ENCODE measurements at places on chromosomes 5 and 9.

DNA sequence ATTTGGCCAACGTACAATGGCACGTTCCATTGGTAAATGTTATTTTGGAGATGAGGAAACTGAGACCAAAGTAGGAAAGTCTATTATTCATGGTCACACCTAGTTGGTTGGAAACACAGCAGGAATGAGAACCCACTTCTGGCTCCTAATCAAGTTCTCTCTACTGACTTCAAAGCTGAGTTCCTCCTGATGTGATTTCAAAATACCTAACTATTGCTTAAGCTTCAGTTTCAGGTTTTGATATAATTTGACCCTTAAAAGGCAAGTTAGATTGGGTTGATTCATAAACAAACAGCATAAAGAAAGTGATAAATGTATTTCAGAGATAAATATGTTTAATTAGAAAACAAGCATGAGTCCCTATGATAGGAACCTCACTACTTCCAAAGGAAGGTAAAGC, 312.5 kb downstream of the PARP8 start:
- DNase-seq = no peak

DNA sequence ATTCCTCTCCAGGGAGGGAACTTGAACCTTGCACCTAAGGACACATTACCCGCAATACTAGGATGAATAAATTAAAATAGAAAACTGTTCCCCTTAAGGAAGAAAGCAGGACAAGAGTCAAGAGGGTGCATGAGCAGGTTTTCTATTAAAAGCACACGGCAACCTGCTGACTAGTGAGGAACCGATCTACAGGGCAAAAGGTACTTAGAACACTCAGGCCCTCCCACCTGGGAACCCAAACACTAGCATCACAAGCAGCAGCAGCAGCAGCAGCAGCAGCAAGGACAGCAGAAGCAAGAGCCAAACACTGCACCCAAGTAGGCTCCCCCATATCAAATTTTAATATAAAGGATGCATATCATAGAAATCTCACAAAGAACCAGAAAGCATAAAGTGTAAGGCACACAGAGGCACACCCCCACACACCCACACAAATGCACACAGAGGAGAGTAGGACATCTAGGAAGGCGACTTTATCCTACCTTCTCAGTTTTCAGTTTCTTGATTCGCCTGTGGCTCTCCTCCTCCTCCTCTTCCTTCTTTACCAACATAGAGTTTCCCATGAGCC, 2.8 kb downstream of the ZNF608 start:
- peak; percentile 27 for DNase-seq

DNA sequence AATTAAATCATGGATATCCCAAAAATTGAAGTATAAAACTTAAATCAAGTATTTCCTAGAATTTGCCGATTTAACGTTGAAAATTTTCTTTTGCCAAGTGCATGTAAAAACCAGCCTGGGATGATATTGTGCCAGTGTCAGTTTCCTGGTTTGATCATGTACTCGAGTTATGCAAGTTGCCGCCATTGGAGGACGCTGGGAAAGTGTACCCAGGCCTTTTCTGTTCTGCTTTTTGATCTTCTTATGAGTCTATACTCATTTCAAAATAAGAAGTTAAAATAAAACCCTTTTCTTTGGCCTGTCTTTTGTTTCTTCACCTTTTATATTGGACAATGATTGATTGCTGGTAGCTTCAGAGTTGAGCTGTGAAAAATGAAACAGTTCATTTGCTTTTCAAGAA, 93.1 kb upstream of the NFIL3 start:
- DNase-seq = no peak

GRCh38 chr9:29609282-29609681, 2036.0 kb upstream of the C9orf72 start:
- DNase-seq = no peak
